ENCODE measurements at places on chromosomes 6 and 20.

- no peak for DNase-seq
These were observed 51.0 kb upstream of the TCF21 start for GRCh38 chr6:133837801-133838349.

DNA sequence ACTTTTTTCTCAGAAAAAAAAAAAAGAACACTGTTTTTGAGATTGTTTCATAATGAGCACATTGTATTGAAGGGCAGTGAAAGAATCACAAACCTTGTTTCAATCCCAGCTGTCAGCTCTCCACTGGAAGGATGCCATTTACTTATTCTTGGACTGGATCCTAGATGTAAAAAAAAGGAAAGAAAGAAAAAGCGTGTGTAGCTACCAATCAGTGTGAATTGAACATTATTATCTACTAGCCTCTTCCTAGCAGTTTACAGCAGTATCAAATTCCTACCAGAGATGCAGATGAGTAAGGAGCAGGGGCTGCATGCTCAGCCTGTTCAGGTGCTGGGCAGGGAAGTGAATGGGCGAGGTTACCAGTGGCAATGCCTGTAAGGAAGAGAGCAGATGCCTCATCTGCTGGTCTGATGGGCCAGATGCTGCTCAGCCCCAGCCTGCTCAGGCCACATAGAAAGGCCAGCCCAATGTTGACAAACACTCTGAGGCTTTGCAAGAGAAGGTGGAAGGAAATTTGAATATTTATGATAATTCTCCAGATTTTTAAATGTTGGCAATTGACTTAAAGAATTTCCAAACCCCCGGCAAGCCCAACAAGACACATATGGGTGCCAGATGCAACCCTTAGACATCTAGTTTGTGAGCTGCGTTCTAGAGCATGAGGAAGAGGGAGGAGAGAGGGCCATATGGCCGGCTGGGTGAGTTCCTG, 189.5 kb downstream of the IBTK start:
- DNase-seq = no peak

DNA sequence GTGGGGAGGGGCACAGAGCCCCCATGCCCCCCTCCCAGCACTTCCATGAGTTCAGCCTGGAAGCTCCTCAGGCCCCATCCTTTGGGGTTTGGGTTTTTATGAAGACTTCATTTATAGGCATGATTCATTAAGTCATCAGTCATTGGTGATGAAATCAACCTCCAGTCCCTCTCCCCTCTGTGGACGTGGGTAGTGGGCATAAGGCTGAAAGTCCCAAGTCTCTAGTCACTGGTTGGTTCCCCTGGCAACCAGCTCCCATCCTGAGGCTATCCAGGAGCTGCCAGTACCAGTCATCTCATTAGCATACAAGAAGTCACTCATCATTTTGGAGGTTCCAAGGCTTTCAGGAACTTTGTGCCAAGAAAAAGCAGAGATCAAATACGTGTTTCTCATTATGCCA, 9.2 kb downstream of the TGM3 start:
- DNase-seq = no peak

GRCh38 chr6:67352717-67353116, 1282.4 kb upstream of the ADGRB3 start:
- no peak for DNase-seq

DNA sequence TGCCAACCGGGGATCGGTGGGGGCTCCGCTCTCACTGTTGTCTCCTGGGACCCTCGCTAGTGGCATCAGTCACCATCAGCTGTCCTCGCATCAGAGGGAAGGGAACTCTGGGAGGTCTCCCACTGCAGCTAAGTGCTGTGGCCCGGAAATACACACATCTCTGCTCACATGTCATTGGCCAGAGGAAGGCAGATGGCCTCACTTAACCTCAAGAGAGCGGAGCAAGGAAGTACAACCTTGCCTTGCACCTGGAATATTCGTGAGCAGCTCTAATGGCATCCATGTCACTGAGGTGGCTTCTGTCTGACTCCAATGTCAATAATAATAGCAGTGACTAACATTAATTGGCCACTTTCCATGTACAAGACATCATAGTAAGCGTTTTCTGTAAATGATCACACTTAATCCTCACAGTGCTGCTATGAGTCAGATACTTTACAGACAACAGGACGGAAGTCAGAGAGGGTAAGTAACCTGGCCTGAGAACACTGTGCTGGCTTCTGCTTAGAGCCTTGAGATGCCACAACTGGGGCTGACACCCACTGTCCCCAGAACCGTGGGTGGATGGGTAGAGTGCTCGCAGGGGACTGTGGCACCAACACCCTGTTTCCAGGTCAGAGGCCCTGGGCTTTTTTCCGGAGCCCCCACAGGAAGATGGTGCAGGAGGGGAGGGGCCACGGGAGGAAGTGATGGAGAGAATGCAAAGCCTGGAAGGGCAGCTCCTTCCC, 6.0 kb downstream of the LHFPL5 start:
- DNase-seq = no peak

GRCh38 chr6:19892260-19892659, 55.1 kb downstream of the ID4 start:
- DNase-seq = no peak

GRCh38 chr6:151141685-151142084, 98.1 kb upstream of the AKAP12 start:
- DNase-seq = no peak

DNA sequence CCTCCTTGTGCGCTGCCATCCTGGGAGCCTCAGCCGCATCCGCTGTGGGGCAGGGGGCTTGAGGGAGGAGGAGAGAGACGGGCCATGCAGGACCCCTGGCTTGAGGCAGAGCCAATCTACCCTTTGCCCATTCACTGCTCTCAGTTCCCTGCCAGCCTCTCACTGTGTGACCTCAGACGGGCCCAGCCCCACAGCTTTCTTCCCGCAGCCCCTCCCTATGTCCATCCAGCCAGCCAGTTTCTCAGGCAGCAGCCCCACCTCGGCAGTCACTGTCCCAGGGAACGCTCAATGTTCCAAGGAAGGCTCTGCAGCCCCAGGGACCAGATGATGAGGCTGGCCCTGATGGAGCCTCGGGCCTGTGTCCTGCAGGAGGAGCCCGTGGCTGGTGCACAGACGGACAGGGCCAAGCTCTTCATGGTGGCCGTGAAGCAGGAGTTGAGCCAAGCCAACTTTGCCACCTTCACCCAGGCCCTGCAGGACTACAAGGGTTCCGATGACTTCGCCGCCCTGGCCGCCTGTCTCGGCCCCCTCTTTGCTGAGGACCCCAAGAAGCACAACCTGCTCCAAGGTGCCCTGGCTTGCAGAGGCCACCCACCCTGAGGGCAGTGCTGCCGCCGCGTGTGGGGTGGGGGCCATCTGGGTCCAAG, 3.9 kb upstream of the TNFRSF6B start:
- DNase-seq = peak; percentile 44

DNA sequence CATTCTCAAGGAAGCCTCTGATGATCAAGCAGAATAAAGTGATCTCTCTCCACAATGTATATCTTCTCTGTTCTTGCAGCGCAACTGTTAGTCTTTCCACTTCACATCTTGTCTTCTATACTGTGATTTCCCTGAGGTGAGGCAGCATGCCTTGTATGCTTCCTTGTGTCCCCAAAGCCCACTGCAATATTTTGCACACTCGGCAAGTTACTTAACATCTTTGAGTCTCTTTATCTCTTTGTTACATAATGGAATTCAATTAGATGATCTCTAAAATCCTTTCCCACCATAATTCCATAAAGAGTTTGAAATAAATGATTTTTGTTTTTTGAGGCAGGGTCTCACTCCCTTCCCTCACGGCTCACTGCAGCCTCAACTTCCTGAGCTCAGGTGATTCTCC, 40.4 kb upstream of the ALDH8A1 start:
- DNase-seq = no peak

DNA sequence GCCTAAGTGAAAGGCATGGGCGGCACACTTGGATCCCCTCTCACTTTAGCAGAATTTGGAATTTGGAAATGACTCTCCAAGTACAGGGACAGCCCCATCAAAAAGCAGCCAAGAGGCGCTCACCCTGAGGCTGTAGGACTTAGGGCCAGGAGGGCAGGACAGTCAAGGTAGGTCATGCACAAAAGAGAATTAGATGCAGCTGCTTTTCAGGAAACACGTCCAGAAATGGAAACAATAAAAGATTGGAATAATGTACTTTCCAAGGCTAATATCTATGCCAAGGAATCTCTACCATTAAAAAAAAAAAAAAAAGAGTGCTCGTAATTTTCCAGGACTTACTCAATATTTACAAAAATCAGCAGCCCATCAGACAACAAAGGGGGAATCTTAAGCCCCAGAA, 19.9 kb downstream of the PREP start:
- DNase-seq = no peak

DNA sequence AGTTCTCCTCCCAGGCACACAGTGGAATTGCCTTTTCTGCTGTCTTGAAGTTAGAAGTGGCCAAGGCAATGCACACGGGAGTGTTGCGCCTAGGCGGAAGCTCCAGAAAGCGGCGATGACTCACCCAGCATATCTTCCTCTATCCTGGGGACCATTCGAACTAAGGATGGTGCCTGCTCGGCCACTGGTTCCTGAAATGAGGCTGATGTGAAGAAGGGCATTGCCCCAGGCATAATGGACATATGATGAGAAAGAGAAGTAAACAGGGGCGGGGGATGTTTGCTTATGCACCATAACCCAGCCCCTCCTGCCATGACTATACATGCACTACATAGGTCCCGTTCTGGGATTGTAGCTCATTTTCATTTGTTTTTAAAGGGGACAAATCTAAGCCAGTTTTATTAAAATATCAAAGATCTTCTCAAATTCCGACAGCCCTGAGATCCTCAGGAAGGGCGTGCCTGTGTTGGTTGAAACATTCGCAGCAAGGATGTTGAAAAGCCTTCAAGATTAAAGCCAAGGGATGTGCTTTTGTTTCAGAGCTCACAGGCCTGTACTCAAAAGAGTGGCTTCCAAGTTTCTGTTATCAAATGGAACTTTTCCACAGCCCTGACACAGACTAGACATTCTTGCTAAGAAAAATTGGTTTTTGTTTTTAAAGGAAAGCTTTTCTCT, 218.5 kb downstream of the LY86 start:
- no peak for DNase-seq

GRCh38 chr6:119536666-119537065, 187.1 kb upstream of the MAN1A1 start:
- no peak for DNase-seq

DNA sequence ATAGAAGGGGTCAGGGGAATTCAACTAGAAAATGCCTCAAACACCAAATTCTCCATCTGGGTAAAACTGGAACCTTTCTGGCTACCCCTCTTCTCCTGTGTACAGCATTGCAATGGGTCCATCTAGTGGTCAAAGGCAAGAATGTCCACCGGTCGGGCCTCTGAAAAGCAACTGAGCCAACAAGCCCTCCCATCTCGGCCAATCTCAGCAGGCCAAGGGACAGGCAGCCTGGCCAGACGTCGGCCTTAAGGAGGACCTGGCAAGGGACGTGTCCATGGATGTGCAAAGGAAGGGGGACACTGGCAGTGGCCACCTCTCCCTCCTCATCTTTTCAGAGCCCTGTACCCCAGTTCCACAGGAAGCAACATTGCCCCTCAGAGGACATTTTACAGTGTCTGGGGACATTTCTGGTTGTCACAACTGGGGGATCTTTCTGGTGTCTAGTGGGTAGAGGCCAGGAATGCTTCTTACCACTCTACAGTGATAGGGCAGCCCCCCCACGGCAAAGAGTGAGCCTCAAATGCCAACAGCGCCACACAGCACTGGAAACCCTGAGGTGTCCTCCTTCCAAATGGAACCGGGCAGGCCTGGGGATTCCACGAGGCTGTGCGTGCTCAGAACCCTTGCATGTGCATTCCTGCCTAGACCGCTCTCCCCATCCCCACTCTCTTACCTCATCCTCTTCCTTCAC, 99.8 kb upstream of the FOXA2 start:
- DNase-seq = no peak

DNA sequence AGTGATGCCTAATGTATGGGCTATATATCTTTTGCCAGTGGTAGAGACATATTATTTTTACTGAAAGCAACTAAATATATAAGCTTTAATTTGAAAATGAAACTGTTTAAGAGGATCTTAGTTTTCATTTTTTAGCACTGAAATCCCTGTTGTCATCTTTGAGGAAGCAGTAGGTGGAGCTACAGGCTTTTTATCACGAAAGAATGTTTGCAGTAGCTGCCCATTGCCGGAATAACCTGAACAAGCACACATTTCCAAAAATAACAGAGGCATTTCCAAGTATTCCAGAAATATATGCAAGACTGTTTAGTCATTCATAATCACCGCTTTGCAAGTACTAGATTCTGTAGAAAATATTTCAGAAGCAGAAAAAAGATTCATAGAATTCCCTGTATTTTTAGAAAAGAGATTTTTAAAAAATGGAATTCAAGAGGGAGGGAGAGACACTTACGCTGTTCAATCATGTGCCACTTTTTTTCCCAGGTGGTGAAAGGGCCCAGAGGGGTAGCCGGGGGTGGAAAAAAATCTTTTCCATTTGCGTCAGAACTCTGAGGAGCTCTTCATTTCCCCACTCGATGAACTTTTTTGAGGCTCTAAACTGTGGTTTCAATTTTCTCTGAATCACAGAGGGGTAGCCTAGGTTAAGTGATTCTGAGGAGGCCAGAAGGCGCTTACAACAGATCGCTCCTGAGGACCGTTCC, 142.5 kb upstream of the FERMT1 start:
- DNase-seq = no peak

DNA sequence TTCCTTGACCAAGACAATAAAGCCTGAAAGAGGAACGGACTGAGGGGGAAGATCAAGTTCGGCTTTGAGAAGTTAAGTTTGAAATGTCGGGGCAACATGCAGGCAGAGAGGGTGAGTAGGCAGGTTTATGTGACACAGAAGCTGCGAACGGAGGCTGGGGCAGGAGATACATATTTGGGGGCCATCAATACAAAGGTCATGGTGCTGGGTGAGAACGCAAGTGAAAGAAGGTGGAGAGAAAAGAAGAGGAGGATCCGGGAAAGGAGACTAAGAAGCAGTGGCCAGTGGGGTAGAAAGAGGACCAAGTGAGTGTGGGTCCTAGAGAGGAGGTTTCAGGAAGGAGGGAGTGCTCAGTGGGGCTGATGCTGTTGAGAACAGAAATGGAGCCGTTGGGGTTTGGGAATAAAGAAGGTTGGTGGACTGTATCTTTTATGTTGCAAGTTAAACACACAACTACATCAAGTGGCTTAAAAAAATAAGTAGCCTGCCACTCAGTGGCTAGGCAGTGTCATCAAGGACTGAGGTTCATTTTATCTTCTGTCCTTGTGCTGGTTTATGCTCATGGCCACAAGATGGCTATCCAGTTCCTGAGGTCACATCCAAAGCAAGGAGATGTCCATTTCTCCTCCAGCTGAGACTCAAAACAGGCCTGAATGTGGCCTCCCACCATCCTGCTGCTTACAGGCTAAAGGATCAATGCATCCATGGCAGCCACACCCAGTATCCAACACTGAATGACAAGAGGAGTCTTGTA, 1.7 kb upstream of the BLCAP start:
- DNase-seq = no peak

- no peak for DNase-seq
These were observed 80.1 kb upstream of the THEMIS start for GRCh38 chr6:127980996-127981395.

Measured in natural killer cell treated with Interleukin-12 subunit alpha and Interleukin-12 subunit beta and Interleukin-15 and Interleukin-18, amount 100 ng/mL, for 72 hours (primary cell).